Astrocyte of the hippocampus (primary cell): ENCODE measurements at places on chromosomes 1 and 21.

GRCh38 chr1:46797696-46798470 lies 963 bp upstream of the CYP4B1 start:
- no peak for DNase-seq

- DNase-seq = peak; percentile 88
Observed at GRCh38 chr1:26993237-26994019, at the start of gene TRNP1. TRNP1 (plus strand) TSS chr1:26993692; CDS start chr1:26993787, 95 bp downstream.

DNA sequence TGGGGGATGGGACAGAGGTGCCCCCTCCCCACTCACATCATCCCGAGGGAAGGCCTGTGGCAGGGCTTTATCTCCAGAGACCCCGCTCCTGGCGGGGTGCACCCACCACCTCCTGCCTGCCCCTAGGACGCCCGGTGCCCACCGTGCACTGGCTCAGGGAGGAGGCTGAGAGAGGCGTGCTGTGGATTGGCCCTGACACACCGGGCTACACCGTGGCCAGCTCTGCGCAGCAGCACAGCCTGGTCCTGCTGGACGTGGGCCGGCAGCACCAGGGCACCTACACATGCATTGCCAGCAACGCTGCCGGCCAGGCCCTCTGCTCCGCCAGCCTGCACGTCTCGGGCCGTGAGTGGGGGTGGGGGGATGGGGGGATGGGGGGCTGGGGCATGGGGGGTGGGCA lies 71.7 kb downstream of the TRIM11 start:
- DNase-seq = no peak

DNA sequence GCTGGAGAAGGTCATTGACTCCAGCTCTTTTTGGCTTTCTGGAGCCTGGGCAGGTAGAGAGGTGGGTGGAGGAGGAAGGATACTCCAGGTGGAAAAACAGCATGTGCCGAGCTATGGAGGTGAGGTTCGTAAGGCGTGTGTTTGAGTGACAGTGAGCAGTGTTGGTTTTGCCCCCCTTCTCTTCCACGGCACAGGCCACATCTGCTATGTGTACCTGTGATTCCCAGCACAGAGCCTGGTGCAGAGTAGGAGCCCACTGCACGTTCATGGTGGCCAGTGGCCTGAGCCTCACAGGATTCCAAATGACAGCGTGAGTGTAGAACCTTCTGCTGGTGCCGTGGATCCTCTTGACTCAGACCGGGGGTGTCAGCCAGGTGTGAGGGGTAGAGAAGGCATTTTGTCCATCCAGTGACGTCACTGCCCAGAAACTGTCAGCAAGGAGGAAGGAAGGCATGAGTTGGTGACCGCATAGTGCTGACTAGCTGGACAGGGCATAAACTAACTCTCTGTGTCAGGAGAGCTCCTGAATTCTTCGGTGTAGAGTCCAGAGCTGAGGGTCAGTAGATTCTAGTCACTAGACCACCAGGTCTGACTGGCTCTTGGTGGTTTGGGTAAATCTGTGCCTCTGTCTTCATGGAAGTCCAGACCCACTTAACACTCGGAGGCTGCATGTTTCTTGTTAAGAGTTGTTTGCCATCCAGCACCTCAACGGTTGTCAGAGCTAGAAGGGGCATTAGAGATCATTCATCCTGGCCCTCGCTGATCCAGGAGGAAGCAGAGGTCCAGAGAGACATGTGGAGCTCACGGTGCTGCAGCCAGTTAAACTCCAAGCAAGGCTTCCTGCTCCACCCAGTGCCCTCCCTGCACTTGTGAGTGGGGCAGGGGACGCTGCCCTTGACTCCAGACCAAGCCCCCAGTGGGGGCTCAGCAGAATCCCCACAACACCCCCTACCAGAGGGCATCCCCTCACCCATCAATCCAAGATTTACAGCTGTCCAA lies 3.8 kb downstream of the QSOX1 start:
- no peak for DNase-seq

DNA sequence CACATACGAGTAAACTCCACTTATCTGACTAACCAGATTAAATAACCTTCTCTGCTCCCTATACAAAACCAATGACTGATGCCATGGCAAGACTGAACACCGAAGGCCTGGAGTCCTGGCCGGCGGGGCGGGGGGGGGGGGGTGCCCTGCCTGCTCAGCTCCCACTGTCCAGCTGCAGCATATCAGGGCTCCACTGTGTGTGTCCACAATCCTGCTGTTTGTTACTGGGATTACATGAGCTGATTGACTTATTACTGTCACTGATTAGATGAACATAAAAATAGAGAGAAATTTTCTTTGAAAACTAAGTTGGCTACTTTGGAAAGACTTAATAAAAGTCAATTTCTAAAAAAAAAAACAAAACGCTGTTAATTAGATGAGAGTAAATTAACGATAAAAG lies 24.9 kb downstream of the TMEM63A start:
- no peak for DNase-seq

DNA sequence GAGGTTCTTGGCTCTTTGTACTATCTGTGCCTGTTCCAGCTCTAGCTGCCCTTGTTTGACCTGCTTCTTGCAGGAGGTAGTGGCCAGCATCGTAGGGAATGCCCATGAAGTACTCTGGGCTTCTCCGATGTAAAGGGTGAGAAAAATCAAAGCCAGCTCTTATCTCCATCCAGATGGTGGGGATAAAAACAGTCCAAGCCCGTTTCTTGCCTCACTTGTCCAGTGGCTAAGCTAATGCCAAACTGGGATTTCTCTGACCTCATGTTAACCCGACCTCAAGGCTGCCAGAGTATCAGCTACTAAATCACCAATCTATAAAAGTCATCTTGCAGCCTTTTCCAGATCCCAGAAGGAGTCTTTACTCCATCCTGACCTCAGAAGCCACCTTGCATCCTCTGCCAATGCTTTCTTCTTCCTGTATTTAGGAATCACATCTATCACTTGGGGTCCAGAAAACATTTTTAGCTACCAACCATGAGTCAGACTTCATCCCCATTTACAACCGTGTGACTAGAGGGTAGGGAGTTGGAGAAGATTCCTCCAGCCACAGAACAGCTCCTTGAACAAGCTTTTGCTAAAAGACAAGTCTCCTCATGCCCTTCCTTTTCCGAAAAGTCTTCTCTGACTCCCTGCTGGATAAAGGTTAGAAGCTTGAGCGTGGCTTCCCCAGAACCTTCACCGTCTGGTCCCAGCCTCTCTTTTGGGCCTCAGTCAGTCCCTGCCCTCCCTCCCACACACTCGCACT lies 35.9 kb downstream of the KCNC4 start:
- no peak for DNase-seq

DNA sequence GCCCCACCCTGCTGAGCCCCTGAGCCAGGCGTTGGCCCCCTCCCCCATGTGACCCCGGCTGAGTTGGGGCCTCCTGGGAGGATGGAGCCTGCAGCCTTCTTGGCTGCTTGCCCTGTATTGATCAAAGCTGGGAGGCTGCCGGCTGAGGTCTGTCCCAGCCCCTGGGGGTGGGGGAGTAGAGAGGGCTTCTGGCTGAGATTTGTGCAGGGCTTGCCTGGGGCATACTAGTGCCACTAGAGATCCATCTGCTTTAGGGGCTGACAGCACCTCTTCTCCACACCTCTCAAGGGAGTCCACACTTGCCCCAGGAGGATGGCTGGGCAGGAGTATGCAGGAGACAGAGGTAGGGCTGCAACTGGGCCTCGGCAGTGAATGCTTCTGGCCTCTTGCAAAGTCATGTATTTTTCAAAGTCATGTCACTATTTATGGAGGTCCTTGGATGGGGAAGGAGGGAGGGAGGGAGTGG lies 53.6 kb upstream of the SSBP3 start:
- DNase-seq = no peak

DNA sequence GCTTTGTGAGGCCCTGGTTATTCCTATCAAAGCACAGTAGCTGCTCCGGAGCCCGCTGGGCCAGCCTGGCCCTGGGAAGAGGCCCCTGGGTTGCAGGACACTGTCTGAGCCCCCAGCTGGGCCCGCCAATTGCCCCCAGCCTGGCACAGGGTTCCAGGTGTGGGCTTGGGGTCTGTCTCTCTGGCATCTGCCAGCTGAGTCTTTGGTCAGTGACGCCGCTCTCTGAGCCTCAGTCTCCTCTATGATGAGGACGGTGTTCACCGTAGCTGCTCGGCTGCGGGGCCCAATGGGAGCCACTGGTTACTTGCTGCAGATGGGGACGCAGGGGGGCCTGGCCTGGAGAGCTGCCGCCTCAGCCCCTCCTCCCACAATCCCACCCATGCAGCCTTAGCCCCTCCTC lies 41.0 kb downstream of the TP73 start:
- DNase-seq = no peak

- DNase-seq = no peak
Observed at GRCh38 chr1:1421907-1422464, 910 bp upstream of the ANKRD65 start.

- DNase-seq = peak; percentile 78
Observed at GRCh38 chr1:175520186-175520585, 223.2 kb downstream of the TNR start.
